ENCODE measurements at places on chromosomes 3 and 15.
A peak's percentile ranks its signal among the peaks of the same experiment; 100 is the strongest.

DNA sequence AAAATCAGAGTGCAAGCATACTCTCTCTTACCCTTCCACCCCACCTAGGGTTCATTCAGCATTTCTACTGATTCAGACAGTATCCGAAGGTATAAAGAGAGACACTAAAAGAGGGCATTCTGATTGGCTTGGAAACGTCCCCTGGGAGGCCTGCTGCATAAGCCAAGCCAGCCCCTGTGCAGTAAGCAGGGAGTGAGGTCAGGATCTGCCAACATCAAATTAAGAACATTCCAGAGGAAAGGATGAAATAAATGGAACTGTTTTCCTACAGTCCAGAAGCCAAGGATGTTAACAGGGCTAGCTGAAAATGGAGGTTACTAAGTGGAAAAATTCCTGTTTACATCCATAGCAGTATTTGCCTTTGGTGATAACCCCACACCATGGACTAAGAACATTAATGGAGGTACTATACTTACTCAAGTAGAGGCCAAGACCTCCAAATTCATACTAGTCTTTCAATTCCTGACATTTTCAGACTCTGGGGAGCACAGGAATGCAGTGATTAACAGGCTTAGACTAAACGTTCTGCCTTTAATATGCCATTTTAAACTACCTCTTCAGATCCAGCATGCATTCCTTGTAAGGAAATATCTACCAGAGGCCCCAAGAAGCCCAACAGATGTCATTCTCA lies 34.5 kb downstream of the NPTN start:
- DNase-seq, result no peak

GRCh38 chr3:41216993-41217392 lies 17.7 kb downstream of the CTNNB1 start:
- no peak for DNase-seq

GRCh38 chr15:90869601-90870353 lies 1.4 kb downstream of the FURIN start:
- no peak for DNase-seq

DNA sequence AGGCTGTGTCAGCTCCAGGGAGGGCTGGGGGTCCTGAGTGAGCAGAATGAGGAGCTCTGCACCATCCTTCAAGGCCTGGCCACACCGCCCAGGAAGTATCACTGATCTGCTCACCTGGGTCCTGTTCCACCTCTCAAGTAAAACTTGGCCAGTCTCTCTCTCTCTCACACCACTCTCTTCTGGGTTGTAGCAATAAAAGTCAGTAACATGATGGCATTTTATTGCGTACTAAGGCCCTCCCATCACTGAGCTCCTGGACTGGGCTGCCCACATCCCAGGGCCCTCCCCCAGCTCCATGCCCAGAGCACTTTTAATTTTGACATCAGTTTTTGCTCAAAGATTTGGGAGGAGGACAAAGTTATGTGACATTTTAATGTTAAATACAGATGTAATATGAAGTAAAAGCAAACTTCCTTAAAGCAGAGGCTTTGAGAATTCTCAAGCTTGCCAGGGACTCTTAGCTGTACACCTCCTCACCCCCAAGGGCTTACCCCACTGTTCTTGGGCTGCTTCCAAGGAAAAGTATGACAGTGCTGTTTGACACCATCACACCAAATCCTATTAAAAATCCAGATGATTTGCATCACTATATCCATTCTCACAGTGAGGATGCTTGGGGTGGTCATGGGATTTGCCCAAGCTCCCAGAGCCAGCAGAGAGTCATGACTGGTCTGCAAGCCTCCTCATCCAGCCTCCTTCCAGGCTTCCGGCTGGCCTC lies 105.1 kb upstream of the SLCO2A1 start:
- no peak for DNase-seq

GRCh38 chr3:14451844-14452739 lies 49.7 kb downstream of the SLC6A6 start:
- no peak for DNase-seq

GRCh38 chr3:156109989-156110388 lies 10.4 kb upstream of the KCNAB1 start:
- no peak for DNase-seq

DNA sequence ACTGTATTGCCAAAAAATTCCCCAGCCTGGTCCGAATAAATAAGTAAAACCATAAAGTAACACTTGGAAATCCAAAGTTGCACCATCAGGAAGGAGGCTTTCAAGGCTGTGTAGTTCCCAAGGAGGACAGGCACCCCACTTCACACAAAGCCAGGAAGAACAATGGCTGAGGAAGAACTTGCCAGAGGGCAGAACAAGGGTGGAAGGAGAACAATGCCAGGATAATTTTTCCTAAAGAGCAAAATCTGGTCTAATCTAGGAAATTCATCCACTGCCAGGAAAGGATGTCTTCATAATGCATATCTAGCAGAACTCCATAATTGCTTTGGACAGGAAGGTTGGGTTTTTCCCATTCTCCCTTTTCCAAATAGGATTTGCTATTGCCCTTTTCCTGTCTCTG lies 15.7 kb upstream of the ARID3B start:
- DNase-seq, result no peak

GRCh38 chr3:157092230-157092629 lies 67.7 kb downstream of the CCNL1 start:
- no peak for DNase-seq

GRCh38 chr3:127674101-127674721 lies 1.5 kb downstream of the ABTB1 start:
- no peak for DNase-seq

DNA sequence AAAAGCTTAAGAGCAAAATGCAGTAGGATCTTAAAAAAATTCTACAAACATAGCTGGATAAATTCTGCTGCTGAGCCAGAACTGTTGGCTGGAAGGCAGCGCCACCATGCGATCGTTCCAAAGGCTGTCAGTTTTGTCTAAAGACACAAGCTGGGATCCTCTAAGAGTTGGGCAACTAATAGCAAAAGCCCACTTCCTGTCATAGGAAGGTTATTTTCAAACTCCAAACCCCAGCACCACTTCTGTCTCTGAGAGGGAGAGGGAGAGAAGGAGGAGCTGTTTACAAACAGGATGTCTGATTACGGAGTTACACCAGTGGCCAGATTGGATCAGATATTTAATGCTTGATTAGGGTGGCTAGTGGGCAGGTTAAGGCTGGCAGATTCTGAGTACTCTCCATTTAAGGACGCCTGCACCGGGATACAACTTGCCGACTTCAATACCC lies 44.0 kb downstream of the EIF4E3 start:
- peak; percentile 71 for DNase-seq

- no peak for DNase-seq
Measured at GRCh38 chr3:3125977-3126376, 763 bp upstream of the TRNT1 start.

DNA sequence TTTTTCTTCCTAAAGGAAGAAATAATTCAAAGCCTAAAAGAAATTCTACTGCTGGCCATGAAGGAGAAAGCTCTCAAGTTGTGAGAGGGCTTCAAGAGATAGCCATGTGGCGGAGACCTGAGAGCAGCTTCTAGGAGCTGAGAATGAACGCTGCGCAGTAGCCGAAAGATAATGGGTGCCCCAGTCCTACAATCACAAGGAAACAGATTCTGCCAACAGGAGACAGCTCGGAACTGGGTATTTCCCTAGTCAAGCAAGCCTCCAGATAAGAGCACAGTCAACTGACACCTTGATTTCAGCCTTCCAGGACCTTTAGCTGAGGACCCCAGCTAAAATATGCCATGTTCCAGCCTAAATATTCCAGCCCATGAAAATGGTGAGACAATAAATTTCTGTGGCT lies 824.1 kb downstream of the FHIT start:
- DNase-seq, result no peak

GRCh38 chr3:47016934-47017435 lies 37.5 kb downstream of the NBEAL2 start:
- DNase-seq, result no peak

DNA sequence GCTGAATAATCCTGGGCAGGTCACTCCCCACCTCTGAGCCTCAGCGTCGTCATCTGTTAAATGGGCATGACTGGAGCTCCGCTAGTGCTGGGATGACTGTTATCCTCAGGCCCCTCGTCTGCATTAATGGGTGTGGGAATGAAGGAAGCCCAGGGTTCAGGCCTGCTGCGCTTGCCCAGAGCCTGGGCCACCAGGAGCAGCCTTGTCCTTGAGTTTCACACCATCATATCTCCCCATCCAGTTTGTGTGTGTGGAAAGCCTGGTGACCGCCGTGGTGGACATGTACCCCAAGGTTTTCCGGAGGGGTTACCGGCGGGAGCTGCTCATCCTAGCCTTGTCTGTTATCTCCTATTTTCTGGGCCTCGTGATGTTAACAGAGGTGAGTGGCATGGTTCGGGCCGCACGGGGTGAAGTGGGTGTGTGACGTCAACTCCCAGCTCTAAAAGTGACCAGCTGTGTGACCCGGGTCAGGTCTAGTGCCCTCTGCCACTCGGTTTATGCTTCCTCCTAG lies 63.5 kb upstream of the SLC6A1 start:
- no peak for DNase-seq

- peak; percentile 60 for DNase-seq
Measured at GRCh38 chr3:71022551-71023335, 560.8 kb downstream of the FOXP1 start.

GRCh38 chr3:142353571-142353970 lies 94.3 kb downstream of the XRN1 start:
- no peak for DNase-seq

- DNase-seq, result no peak
Measured at GRCh38 chr3:188578576-188579363, 424.8 kb downstream of the LPP start.

- no peak for DNase-seq
Measured at GRCh38 chr15:71252740-71253047, 137.4 kb downstream of the THSD4 start.

- no peak for DNase-seq
Measured at GRCh38 chr15:48653216-48653615, 7.7 kb upstream of the FBN1 start.

Data from D341Med (cell line).